Calu3 (cell line): ENCODE measurements at places on chromosomes 1 and 21. TPM values are rescaled to one million over a fixed set of nuclear protein-coding genes. Genes with fewer than 3 reads are reported as not detected.

The SLAMF1 gene
- not detected in 2 replicates for total RNA-seq

DNA sequence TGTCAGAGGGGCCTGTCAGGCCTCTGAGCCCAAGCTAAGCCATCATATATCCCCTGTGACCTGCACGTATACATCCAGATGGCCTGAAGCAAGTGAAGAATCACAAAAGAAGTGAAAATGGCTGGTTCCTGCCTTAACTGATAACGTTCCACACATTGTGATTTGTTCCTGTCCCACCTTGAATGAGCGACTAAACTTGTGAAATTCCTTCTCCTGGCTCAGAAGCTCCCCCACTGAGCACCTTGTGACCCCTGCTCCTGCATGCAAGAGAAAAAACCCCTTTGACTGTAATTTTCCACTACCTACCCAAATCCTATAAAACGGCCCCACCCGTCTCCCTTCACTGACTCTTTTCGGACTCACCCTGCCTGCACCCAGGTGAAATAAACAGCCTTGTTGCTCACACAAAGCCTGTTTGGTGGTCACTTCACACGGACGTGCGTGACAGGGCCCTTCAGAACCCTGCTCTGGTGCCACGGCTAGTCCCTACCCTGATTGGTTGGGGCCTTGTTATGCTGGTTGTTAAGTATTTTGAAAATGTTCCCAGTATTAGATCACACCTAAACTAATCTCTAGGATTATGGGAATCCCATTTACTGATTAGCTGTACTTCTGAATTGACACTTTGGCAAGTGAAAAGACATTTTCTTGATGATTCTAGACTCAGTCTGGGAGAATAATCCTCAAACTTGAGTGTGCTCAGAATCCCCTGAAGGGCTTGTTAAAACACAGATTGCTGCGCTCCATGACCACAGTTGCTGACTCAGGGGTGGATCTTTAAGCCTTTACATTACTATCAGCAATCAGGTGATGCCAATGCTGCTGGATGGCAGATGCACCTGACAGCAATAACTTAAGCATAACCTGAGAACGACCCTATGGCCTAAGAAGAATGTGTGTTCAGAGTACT, 28.8 kb upstream of the SPATA6 start:
- no peak for DNase-seq
- H3K36me3 ChIP-seq, result no peaks in the 10 kb centered on the region
- H3K27ac ChIP-seq, result no peak overlapping the region
- no peaks in the 10 kb centered on the region for H3K27me3 ChIP-seq
- H3K4me3 ChIP-seq, result no peak overlapping the region

DNA sequence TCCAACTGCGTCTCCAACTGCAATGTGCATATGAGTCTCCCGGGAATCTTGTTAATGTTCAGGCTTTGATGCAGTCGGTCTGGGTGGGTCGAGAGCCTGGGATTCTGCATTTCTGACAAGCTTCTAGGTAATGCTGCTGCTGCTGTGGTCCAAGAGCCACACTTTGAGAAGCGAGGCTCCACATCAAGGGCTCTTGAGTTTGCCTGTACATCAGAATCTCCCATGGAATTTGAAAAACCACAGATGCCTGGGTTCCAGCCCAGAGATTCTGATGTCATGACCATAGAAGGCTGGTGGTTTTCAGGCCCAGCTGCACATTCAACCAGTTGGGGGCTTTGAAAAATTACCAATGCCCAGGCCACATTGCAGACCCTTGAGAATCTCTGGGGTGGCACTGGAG, 93.9 kb upstream of the TARDBP start:
- H3K36me3 ChIP-seq, result no peaks in the 10 kb centered on the region
- H3K27me3 ChIP-seq, result peaks cover 33% of the 10 kb centered on the region
- H3K27ac ChIP-seq, result no peak overlapping the region
- no peak overlapping the region for H3K4me3 ChIP-seq

DNA sequence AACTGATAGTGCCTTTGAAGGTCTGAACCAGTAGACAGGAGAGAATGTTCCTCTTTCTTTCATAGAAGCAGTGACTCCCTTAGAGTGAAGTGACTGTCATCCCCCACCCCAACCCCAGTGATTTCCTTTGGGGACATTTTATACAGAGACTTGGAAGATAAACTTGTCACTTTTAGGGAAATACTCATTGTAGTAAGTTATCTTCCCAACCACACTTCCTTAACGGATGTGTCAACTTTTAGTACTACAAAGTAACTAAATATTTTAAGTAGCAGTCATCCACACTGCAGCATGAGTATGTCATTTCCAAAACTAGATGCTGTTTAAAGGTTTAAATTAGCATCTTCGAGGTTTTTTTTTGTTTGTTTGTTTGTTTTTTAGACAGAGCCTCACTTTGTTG, 13.7 kb downstream of the LRRC8B start:
- no peaks in the 10 kb centered on the region for H3K27me3 ChIP-seq
- no peak overlapping the region for H3K27ac ChIP-seq
- no peaks in the 10 kb centered on the region for H3K36me3 ChIP-seq
- no peak for DNase-seq
- H3K4me3 ChIP-seq, result no peak overlapping the region
- H3K4me1 ChIP-seq, result no peaks in the 10 kb centered on the region

The INTS3 gene
- 55.9 and 57.1 TPM in 2 replicates for total RNA-seq

The LAD1 gene
- total RNA-seq, result 209 and 244 TPM in 2 replicates

GRCh38 chr1:83734420-83734819, 264.5 kb downstream of the TTLL7 start:
- H3K36me3 ChIP-seq, result no peaks in the 10 kb centered on the region
- no peaks in the 10 kb centered on the region for H3K4me1 ChIP-seq
- no peak for DNase-seq
- no peak overlapping the region for H3K4me3 ChIP-seq
- H3K27me3 ChIP-seq, result no peaks in the 10 kb centered on the region
- no peak overlapping the region for H3K27ac ChIP-seq
